ENCODE measurements at places on chromosomes 1 and 21. TPM values are rescaled to one million over a fixed set of nuclear protein-coding genes. Genes with fewer than 3 reads are reported as not detected.

DNA sequence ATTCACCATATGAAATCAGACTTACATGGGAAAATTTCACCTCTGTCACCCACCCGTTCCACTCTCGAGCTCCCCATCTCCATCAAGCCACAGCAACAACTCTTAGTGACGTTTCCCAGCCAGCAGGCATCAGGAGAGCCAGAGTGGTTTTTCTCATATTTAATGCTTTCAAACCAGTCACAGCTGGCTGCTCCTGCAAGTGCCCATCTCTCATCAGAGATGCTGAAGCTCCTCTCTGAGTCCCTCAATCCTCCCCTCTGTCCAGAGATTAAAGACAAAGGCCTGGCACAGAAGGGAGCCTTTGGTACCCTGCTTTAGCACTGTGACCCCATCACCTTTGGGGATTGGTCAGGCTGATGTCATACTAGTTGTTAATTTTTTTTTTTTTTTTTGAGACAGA is 277.3 kb downstream of the DNM3 start:
- no peak for DNase-seq

DNA sequence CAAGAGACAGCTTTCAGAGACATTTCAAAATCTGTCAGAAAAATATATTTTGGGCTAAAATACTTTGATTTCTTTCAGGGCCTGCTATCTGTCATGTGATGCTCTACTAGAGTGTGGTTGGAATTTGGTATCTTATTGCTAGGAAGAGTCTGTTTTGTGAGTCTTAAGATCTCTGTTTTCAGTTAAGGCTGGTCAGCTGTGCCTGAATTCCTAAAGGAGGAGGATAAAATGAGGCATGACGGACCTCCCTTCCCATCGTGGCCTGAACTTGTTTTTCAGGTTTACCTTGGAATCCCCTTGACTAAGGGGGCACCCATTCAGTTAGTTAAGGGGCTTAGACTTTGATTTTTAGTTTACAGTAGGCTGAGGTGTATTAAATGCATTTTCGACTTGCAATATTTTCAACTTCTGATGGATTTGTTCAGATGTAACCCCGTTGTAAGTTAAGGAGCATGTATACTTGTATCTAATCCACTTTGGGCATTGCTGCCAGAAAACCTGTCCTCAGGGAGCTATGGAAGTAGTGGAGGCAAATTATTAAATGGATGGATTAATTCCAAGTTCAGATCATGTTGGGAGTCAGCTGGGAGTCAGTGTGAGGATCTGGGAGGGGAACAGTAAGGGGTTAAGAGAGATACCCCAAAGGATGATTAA is 18.3 kb downstream of the CAPN2 start:
- DNase-seq: peak; percentile 65

DNA sequence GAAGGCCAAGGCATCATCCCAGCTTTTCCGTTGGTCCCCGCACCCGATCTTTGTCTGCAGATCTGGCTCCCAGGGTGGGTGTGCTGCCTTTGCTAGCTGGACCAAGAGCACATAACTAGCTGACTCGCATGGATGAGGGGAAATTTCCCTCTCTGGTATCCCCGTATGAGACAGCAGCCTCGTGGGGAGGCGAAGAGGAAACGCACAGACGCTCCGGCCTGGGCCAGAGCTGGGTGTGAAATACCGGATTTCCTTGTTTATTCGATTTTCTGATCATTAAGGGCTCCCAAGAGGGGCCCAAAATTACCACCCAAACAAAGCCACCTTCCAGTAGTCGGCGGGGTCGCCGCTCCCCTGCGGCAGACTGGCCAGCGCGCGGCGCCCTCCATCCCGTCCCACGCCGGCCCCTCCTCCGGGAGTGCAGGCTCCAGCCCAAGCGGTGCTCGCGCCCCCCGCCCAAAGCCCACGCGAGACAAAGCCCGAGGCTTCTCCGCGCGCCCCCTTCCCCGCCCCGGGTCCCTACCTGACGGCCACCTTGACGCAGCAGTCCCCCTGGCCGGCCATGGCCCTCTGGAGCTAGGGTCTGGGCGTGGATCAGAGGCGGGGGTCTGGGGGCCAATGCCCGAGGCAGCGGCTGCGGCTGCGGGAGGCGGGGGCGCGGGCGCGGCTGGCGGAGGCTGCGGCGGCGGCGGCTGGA is 546 bp downstream of the KIF21B start:
- DNase-seq: no peak

DNA sequence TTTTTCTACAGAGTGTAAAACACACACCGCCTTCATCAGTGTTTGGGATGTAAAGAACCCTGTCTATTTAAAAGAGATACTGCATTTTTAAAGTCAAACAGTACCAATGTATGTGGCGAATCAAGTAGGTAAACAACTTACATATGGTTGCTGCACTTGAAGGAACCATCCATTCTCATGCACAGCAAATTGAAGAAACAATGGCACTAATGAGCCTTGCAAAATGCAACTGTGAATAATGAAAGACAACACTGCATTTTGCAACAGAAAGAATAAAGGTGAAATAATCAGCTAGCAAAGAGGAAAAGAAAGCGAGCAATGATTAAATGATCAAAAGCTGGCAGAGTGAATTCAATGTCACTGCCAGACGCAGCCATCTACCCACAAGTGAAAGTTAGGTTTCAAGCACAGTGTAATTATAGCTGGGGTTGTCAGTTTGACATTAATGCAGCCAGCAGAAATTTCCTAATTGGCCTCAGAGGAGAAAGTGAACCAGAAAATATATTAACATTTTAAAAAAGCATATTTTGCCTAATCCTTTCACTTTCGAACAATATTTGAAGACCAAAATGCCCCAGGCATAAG is 10.9 kb upstream of the BARHL2 start:
- DNase-seq: no peak

- no peak for DNase-seq
These were observed 40.0 kb downstream of the COQ8A start for GRCh38 chr1:226980122-226980560.

- peak; percentile 49 for DNase-seq
These were observed 110.9 kb downstream of the TOMM20 start for GRCh38 chr1:235017719-235018118.

GRCh38 chr1:46508757-46509156 is 19.1 kb downstream of the DMBX1 start:
- no peak for DNase-seq

- DNase-seq: peak; percentile 26
These were observed 32.5 kb downstream of the LRRC3 start for GRCh38 chr21:44487831-44488230.

DNA sequence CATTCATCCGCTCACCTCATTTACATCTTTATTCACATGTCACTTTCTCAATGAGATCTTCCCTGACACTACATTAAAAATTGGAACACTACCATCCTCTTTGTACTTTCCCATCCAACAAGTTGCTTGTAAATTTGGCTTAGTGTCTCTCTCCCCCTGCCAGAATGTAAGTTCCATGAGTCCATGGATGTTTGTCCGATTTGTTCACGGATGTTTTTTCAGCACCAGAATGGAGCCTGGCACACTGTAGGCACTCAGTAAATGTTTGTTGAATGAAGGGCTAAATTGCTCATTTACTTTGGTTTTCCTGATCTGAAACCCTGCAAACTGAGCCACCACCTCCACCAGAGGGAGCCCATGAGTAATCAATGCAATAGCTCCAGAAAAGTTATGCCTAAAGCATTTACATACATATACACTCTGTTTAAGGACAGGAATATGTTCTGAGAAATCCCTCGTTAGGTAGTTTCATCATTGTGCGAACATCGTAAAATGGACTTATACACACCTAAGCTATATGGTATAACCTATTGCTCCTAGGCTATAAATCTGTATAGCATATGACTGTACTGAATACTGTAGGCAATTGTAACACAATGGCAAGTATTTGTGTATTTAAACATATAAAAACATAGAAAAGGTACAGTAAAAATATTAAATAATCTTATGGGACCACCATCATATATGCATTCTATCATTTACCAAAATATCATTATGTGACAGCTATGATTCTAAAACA is 2.8 kb upstream of the EYA3 start:
- peak; percentile 79 for DNase-seq

GRCh38 chr1:108201687-108202086 is 1.5 kb upstream of the SLC25A24 start:
- DNase-seq: no peak

- peak; percentile 15 for DNase-seq
These were observed 60.5 kb upstream of the SIPA1L2 start for GRCh38 chr1:232690285-232690935.

GRCh38 chr1:26555550-26555981 is 26.0 kb downstream of the RPS6KA1 start:
- no peak for DNase-seq

- DNase-seq: peak; percentile 76
These were observed 871 bp upstream of the ETS2 start for GRCh38 chr21:38804789-38805327.

DNA sequence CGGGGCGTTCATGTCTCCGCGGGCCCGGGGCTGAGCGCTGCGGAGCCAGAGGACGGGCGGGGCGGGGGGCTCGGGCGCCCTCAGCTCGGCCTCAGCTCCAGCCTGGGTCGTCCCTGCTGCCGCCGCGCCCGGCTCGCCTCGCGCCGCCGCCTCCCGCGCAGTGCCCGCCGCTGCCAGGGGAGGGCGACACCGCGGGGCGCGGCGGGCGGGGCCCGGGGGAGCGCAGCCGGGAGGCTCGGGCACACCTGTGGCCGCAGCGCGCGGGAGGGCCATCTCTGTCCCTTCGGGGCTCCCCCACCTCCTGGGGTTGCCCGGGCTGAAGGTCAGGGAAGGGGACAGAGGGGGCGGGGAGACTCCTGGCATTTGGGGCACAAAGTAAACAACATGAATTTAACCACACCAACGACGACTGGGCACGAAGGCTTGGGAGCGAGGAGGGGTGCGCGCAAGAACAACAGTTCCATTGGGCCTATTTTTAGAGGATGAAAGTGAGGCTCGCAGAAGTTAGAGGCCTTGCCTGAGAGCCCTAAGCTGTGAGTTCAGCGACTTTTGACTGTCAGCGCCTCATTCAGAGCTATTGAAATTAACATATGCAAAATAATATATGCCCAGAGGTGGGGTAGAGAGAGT is at the start of gene FAM131C:
Gene FAM131C, minus strand, starts transcription at position 162 of the 630 bp plus-strand sequence. CDS start 209 bp downstream, outside the sequence.
- no peak for DNase-seq

GRCh38 chr1:156705321-156705917 is at the start of gene CRABP2:
CRABP2 (minus strand) TSS chr1:156705583; CDS start chr1:156705446, 137 bp downstream.
- DNase-seq: peak; percentile 44

- no peak for DNase-seq
These were observed 6.9 kb upstream of the HLX start for GRCh38 chr1:220872296-220872695.

DNA sequence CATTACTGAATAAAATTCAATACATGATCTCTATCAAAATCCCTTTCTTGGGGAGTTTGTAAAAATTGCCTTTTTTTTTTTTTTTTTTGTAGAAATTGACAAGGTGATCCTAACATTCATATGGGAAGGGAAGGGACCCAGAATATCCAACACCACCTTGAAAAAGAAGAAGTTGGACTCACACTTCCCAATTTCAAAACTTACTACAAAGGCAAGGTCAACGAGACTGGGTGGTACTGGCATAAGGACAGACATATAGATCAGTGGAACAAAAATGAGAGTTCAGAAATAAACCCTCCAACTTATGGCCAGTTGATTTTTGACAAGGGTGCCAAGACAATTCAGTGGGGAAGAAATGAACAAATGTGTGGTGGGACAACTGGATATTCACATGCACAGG is 31.4 kb upstream of the CLSTN1 start:
- no peak for DNase-seq

DNA sequence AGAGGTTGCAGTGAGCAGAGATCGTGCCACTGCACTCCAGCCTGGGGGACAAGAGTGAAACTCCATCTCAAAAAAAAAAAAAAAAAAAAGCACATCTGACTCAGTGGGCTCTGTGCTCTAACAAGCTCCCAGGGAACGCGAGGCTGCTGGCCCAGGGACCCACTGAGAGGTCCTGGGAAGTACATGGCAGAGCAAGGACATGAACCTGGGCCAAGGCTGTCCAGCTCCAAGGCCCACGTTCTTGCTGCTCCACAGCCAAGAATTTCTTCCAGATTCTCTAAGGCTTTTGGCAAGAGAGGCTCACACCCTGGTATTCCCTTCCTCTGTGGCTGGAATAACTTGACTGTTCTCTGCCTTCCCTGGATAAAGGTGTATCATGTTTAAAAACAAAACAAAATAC is 15.4 kb upstream of the AGTRAP start:
- DNase-seq: no peak

GRCh38 chr1:186754542-186755145 is 74.1 kb upstream of the PLA2G4A start:
- peak; percentile 28 for DNase-seq

DNA sequence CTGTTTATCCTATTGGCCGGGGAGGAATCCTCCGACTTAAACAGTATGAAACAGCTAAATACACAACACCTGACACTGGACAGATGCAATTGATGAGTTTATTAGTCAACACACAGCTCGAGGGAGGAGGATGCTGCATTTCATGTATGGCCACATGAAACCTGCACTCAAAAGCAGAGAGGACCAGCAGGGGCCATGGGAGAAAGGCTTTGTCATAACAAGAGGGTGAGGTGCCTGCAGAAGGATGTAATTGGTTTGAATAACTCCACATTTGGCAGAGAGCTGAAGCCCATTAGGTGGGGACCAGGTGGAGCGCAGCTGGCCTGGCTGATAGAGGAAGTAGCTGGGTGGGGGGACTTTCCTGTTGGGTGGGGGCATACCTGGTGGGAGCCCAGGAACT is 599.1 kb downstream of the PTPRU start:
- DNase-seq: no peak

GRCh38 chr1:219123036-219123435 is 50.6 kb upstream of the LYPLAL1 start:
- DNase-seq: no peak

- no peak for DNase-seq
These were observed 74.9 kb downstream of the OLFML3 start for GRCh38 chr1:114054148-114054547.

DNA sequence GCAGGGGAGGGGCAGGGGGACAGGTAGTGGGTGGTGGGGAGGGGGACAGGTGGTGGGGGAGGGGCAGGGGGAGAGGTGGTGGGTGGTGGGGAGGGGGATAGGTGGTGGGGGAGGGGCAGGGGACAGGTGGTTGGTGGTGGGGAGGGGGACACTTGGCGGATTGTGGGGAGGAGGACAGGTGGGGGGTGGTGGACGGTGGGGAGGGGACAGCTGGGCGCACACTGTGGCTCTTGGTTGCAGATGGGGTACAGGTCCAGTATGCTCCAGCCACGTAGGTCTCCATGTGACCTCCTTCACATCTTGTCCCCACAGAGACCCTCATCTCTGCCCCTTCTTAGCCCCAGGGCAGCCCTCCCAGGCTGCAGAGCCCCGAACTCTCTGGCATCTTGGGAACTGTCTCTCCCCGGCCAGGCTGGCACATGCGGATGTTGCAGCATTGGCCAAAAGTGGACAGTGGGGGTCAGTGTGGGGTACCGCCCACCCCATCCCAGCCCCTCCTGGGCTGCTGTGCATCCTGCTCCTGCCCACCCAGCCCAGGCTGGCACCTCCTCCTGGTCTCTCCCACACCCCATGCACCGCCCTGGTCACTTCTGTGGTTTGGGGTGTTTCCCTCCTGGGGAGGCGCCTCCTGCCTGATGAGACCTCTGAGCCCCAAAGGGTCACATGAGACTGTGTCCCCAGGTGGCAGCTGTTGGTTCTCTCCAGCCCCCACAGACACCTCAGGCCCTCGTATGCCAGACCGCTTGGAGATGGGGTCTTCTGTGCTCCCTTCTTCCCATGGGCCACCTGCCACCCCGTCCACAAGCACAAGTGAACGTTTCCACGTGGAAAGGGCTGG is 7.6 kb upstream of the SLC19A1 start:
- no peak for DNase-seq

Gene KRTAP11-1
- total RNA-seq: not detected

Gene TSSK3
- total RNA-seq: 0.86 TPM

Gene KIF14
- 6.4 TPM for total RNA-seq

Gene RGS8
- total RNA-seq: not detected

Gene SPRR5
- not detected for total RNA-seq

Gene BSND
- total RNA-seq: not detected

Gene ATP1B1
- 37.1 TPM for total RNA-seq

Gene SLC45A1
- total RNA-seq: 1.9 TPM

Gene CHD5
- total RNA-seq: under 0.01 TPM

Measured in fibroblast of villous mesenchyme (primary cell).